NT2/D1 (cell line): ENCODE measurements at places on chromosomes 3 and 15.

GRCh38 chr3:143307613-143308183, 188.1 kb downstream of the CHST2 start:
- DNase-seq, result no peak

- DNase-seq, result no peak
These were observed 83.6 kb downstream of the RAP2B start for GRCh38 chr3:153245661-153246060.

DNA sequence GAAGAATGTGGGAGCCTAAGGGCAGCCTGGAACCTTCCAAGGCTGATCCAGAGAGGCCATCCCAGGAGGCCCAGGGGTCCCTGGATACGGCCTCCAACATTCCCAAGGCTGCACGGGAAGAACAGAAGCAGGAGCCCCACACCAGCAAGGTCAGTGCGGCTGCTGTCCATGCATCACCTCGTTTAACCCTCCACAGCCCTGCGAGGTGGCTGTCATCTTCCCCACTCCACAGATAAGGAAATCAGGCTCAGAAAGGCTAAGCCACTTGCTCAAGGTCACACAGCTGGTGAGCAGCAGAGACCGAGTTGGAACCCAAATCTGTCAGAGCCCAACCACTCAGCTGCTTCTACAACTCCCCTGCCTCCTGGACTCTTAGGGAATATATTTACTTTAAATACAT, 21.6 kb downstream of the SEMA7A start:
- DNase-seq, result no peak

DNA sequence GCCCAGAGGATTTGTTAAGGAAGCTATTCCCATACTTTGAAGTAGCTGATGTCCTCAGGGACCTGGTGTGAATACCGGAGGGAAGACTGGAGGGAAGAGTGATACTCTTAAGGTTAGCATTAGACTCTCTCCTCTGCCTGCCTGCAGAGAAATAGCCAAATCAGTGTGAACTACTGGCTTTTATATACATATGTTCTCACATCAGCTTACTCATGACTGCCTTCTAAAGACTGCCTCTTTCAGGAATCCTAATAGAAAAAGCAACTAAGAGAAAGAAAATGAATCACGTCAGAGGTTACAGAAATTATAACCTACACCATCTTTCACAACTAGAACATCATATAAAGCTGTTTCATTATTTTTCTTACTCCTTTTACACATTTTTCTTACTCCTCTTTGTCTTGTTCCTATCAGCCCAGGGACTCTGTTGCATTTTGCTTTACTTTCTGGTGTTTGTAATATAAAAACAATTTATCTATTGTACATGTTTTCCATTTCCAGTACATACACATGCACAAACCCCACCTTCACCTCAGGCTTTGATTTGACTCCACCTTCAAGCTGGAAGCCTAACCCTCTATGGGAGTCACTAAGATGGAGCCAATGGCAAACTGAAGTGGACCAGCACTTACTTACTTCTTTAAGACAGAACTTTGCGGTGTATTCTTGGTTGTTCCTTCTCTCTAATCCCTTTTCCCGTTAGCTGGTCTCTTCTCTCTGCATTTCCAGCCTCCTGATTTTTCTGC, 257.7 kb upstream of the UBE2E1 start:
- DNase-seq, result no peak

DNA sequence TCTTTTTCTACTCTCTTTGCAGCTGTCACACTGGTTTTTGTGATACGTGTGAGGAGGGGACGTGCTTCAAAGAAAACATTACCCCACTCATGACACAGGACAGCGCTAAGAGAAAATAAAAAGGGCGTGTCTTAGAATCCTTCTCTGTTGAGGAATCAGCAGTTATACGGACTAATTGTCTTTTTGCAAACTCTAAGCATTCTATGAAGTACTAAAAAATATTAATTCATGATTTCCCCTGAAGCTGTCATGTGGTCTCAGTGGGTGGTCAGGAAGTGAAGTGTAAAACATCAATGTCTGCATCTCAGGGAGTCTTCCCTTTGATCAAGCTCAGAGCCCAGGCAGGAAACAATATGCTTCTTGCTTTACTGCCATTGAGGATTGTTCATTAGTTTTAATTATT, 117.5 kb upstream of the CRBN start:
- no peak for DNase-seq

DNA sequence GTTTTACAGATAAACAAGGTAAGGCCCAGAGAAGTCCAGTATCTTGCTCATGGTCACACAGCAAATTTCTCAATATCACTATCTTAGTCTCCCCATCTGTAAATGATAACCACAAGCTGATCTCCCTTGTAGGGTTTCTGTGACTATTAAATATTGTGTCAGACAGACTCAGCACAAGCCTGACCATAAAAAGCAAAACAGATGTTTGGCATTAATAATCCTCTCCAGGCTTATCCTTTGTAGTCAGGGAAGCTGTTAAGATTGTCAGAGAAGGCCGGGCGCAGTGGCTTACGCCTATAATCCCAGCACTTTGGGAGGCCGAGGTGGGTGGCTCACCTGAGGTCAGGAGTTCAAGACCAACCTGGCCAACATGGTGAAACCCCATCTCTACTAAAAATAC, 173.2 kb upstream of the PRICKLE2 start:
- no peak for DNase-seq

DNA sequence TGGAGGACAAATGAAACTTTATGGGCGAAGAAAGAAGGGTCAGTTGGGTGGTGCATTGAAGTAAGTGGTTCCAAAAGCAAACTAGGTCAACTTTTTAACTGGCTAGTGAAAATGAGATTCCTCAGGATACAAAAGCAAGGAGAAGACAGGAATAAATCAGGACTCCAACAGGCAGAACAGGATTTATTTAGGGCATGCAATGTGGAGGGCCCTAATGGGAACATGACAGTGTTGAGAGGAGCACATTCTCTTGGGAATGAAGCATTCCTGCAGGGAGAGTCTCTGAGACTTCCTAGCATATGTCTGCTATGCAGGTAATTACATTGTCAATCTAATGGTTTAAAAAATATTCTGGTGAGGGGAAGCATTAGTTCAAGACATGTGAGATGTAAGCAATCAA, 8.7 kb downstream of the NPAP1 start:
- no peak for DNase-seq

- no peak for DNase-seq
These were observed 57.9 kb downstream of the APBA2 start for GRCh38 chr15:28943611-28944230.

- DNase-seq, result no peak
These were observed 249.4 kb downstream of the LPP start for GRCh38 chr3:188403404-188403803.

DNA sequence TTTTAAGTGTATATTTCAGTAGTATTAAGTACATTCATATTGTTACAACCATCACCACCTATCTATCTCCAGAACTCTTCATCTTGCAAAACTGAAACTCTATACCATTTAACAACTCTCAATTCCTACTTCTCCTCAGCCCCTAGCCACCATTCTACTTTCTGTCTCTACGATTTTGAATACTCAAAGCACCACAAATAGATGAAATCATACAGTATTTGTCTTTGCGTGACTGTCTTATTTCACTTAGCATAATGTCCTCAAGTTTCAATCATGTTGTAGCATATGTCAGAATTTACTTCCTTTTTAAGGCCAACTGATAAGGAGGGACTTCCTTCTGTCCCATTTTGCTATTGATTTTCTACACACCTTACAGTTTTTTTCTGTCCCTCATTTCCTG, 593.3 kb downstream of the FHIT start:
- DNase-seq, result no peak

DNA sequence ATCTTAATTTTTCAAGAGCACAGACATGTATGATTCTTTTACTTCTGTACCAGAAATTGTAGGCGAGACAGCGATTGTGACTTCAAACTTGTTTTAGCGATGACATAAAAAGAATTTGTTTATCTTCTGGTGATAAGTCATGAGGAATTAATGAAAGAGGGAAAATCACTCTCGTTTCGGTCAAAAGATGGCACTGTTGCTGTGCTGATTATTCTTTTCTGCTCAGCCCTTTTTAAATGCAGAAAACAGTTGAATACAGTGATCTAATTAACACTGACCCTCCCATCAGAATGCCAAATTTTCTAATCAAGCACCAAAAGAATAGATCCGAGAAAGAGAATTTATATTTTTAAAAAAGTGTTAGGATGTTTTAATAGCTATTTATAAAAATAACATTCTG, 52.6 kb downstream of the NSUN3 start:
- DNase-seq, result no peak

GRCh38 chr3:133404920-133405319, 5.1 kb downstream of the BFSP2 start:
- no peak for DNase-seq

DNA sequence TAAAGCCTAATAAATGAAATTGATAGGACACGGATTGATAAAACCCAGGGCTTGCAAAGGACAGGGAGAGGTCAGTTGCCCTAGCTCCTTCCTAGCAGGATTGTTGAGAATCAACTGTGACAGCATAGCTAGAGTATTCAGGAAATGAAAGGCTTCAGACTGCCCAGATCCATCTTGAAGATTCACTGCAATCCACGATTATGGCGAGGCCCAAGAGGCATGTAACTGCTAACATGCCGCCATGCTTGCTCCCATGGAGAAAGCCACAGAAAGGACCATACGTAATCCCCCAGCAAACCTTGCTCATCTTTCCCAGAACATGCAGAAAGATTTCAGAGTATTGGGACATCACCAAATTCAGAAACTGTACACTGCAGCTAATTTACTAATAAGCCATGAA, 41.3 kb downstream of the MYH15 start:
- DNase-seq, result no peak
